ENCODE measurements at places on chromosomes 2 and 18. TPM values are rescaled to one million over a fixed set of nuclear protein-coding genes. Genes with fewer than 3 reads are reported as not detected.

GRCh38 chr18:45639408-45639807 lies 24.1 kb downstream of the SLC14A2 start:
- no peak overlapping the region for H3K4me3 ChIP-seq
- peaks cover 36% of the 10 kb centered on the region for H3K4me1 ChIP-seq
- H3K36me3 ChIP-seq: no peaks in the 10 kb centered on the region
- no peaks in the 10 kb centered on the region for H3K27me3 ChIP-seq
- peak; percentile 36 for DNase-seq

- no peaks in the 10 kb centered on the region for H3K4me1 ChIP-seq
- no peaks in the 10 kb centered on the region for H3K36me3 ChIP-seq
- H3K27me3 ChIP-seq: no peaks in the 10 kb centered on the region
- no peak for DNase-seq
- no peak overlapping the region for H3K27ac ChIP-seq
Observed at GRCh38 chr2:116733699-116734098, 1080.8 kb upstream of the DDX18 start.

DNA sequence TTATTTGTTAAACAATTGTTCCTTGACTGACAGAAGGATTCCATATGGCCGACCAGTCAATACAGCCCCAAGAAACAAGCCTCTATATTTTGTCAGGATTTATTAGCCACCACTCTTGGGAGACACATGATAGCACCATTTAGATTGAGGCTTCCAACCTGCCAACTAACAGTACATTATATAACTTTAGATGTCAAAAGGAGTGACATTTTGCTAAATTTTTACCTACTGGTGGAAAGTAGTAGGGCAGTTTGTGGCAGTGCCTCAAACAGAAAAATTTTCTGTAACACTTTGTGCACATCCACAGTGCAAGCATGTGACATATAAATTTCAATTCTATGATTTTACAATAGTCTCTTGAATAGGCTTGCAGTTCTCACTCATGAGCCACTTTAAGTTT lies 464.0 kb downstream of the TRIB2 start:
- H3K4me1 ChIP-seq: no peaks in the 10 kb centered on the region
- H3K4me3 ChIP-seq: no peak overlapping the region
- no peaks in the 10 kb centered on the region for H3K36me3 ChIP-seq
- no peak overlapping the region for H3K27ac ChIP-seq

- peaks cover 56% of the 10 kb centered on the region for H3K4me1 ChIP-seq
- DNase-seq: no peak
- peak overlapping the region; percentile 97 for H3K27ac ChIP-seq
- peak overlapping the region; percentile 92 for H3K4me3 ChIP-seq
- H3K27me3 ChIP-seq: no peaks in the 10 kb centered on the region
Observed at GRCh38 chr2:98607741-98608115, 584 bp downstream of the COA5 start.

DNA sequence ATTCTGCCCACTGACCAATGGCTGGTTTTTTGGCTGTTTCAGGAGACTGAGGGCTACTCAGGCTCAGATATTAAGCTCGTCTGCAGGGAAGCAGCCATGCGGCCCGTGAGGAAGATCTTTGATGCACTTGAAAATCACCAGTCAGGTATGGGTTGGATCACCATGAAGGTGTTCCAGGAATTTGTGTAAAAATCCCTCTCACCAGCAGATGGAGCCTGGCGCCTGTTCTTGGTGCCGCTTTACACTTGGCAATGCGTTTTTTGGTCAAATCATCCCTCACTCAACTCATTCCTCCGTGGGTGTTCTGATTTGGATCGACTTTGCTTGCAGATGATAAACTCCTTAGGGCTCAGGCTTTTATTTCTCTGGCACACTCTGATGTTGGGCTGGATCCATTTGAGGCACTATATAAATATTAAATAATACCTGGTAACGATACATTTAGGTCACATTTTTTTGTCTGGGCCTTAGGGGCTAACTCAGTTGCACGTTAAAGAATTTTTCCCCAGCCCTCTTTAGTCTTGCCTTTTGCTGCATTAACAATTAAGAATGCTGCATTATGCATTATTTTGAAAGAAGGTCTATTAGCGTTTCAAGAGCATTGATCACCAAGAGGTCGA lies 50.0 kb downstream of the HDHD2 start:
- no peak overlapping the region for H3K27ac ChIP-seq
- peaks cover 13% of the 10 kb centered on the region for H3K36me3 ChIP-seq
- H3K4me3 ChIP-seq: no peak overlapping the region
- DNase-seq: peak; percentile 61
- no peaks in the 10 kb centered on the region for H3K4me1 ChIP-seq

DNA sequence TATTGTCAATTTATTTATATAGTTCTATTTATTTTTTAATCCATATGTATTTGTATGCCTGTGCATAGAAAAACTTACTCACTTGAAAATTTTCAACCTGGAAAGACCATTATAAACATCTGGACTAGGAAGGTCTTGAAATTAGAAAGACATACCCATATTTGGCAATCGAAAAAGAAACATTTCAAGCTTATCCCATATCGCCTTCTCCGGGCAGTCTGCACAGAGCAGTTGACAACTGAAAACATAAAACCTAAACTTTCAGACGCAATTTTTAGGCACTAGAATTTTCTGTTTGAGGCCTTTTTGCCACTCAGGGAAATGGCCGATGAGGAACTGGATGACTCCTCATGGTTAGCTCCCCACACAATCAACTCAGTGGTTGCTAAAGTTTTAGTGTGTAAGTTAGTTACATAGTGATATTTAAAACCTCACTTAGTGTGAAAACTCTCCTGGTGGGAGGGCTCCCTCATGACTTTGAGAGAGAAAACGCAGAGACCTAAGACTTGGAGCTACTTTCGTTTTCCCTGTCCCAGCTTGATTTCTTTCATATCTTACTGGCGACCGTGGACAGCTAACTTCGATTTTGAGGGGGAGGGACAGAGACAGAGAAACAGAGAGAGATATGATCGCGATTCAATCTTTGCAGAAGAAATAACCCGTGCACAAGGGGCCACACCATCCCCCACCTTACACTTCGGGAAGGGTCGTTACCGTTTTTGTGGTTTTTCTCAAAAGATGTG lies 3.2 kb upstream of the HOXD12 start:
- H3K27ac ChIP-seq: no peak overlapping the region
- H3K27me3 ChIP-seq: peaks cover 100% of the 10 kb centered on the region
- H3K4me1 ChIP-seq: peaks cover 61% of the 10 kb centered on the region
- no peak for DNase-seq
- no peaks in the 10 kb centered on the region for H3K36me3 ChIP-seq
- peak overlapping the region; percentile 47 for H3K4me3 ChIP-seq

DNA sequence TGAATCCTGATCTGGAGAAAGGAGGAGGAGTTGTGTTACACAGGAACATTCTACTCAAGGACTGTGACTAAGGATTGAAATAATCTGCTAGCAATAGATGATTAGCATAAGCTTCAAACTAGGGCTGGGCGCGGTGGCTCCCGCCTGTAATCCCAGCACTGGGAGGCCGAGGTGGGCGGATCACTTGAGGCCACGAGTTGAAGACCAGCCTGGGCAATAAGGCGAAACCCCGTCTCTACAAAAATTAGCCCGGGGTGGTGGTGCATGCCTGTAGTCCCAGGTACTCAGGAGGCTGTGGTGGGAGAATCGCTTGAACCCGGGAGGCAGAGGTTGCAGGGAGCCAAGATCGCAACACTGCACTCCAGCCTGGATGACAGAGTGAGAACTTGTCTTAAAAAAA lies 1.5 kb downstream of the TRMT61B start:
- no peak for DNase-seq
- H3K27me3 ChIP-seq: no peaks in the 10 kb centered on the region
- H3K36me3 ChIP-seq: no peaks in the 10 kb centered on the region
- H3K4me1 ChIP-seq: peaks cover 39% of the 10 kb centered on the region

DNA sequence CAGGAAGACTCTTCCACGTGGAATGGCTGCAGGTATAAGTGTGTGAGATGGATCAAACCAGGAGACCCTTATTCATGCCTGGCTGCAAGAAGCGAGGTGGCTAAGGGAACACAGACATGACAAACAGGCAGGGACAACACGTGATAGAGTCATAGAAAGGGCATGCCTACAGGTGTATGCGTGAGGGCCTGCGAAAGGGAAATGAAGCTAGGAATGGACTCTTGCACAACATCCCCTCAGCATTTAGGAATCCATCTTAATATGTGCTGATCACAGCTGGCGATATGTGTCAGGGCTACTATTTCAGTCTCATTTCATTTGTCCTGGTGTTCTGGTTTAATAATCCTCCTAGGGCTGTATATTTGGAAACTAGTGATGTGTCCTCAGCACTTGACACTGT lies 291.2 kb downstream of the MYT1L start:
- DNase-seq: no peak
- H3K27me3 ChIP-seq: no peaks in the 10 kb centered on the region
- H3K4me3 ChIP-seq: no peak overlapping the region
- no peaks in the 10 kb centered on the region for H3K36me3 ChIP-seq
- no peak overlapping the region for H3K27ac ChIP-seq

DNA sequence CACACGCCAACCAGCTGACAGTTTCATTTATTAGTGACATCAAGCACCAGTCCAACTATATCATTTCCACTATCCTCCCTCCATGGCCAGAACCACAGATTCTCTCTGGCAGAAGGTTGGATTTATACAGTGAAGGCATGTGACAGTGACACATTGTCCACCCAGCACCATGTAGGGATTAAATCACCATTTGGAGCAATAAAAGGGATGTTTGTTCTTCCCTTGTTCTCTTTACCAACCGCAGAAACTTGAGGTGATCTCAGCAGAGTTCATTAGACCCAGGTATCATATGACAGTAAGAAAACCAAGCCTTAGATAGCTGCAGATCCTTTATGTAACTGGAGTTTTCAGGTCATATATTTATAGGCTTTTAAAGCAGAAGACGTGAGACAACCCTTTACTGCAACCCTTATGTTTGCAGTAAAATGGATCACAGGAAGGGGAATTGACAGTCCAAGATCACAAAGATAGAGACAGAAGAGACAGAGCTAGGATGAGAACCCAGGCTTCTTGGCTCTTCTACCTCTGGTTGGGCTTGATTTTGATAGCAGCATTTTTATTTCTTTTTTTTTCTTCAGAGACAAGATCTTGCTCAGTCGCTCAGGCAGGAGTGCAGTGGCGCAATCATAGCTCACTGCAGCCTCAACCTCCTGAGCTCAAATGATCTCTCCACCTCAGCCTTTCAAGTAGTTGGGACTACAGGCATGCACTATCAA lies 80.1 kb downstream of the XDH start:
- H3K4me1 ChIP-seq: no peaks in the 10 kb centered on the region
- H3K36me3 ChIP-seq: no peaks in the 10 kb centered on the region
- no peak overlapping the region for H3K27ac ChIP-seq

DNA sequence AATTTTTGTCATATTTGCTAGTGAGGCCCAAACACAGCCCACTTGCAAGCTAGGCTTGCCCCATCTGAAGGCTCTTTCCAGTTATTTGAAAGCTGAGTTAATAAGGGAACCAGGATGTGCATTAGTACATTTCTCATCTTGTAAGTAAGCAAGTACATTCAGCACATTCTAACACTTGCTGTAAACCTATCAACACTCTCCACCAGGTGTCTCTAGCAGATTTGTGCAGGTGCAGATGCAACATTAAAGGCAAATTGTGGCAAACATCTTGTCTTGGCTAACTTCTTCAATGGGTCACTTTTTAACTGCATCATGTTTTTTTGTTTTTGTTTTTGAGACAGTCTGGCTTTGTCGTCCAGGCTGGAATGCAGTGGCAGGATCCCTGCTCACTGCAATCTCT lies 25.3 kb upstream of the MFSD6 start:
- H3K27ac ChIP-seq: no peak overlapping the region
- H3K36me3 ChIP-seq: no peaks in the 10 kb centered on the region
- no peak for DNase-seq
- H3K4me3 ChIP-seq: no peak overlapping the region

DNA sequence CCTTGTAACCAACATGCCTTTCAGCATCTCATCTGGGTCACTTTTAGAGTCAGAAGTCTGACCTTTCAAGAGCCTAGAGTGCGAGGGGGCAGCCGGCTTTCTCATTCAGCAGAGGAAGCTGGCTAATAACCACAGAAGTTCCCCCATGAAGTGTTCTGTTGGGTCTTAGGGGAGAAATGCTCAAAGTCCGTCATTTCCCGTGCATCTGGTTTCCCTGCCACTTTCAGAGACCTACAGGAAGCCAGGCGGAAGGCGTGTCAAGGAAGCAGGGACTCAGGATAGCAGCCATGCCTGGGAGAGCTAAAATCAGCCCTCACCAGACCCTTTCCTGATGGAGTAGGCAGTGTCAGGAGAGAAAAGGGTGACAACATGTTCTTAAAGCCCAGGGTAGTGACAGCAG lies 301.8 kb upstream of the ID2 start:
- H3K27ac ChIP-seq: no peak overlapping the region
- no peak for DNase-seq
- no peaks in the 10 kb centered on the region for H3K36me3 ChIP-seq
- H3K27me3 ChIP-seq: no peaks in the 10 kb centered on the region

- H3K36me3 ChIP-seq: no peaks in the 10 kb centered on the region
- no peak overlapping the region for H3K4me3 ChIP-seq
- no peak overlapping the region for H3K27ac ChIP-seq
- H3K4me1 ChIP-seq: no peaks in the 10 kb centered on the region
- no peaks in the 10 kb centered on the region for H3K27me3 ChIP-seq
Observed at GRCh38 chr2:48126162-48126561, 219.9 kb upstream of the FBXO11 start.

DNA sequence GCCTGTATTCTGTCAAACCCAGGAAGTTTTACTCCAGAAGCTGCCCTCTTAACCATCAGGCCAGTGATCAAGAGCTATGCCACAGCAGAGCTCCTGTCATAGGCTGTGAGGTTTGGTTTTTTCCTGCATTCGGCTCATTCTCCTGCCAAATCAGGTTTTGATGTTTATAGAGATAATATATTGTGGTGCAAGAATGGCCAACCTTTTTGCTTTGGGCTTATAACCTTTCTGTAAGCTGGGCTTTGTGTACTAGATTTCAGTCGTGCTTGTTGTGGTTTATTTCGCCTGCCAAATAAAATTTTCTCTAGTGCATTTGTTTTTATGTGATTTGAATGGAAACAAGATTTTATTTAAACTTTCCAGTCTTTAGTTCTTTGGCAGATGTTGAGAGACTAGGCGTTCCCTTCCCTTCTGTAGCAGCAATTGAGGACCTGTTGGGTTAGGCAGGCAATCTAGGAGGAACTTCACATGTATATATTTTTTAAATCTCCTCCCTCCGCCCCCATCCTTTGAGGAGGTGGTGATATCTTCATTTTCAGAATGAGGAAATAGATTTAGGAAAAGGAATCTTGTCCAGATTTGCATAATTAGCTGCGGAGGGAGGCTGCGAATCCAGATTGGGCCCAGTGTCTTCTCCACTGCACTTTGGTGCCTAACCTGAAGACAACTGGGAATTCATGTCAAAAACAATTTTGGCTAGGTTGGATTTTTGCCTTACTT lies 2.6 kb downstream of the KDM3A start:
- peak overlapping the region; percentile 77 for H3K4me3 ChIP-seq
- H3K27me3 ChIP-seq: no peaks in the 10 kb centered on the region
- H3K27ac ChIP-seq: peak overlapping the region; percentile 100
- H3K4me1 ChIP-seq: peaks cover 46% of the 10 kb centered on the region
- H3K36me3 ChIP-seq: peaks cover 3% of the 10 kb centered on the region
- DNase-seq: no peak

GRCh38 chr2:27369471-27370025 lies 590 bp downstream of the EIF2B4 start:
- H3K27ac ChIP-seq: peak overlapping the region; percentile 97
- H3K36me3 ChIP-seq: peaks cover 58% of the 10 kb centered on the region
- DNase-seq: no peak
- peaks cover 38% of the 10 kb centered on the region for H3K4me1 ChIP-seq
- no peaks in the 10 kb centered on the region for H3K27me3 ChIP-seq

The GPR45 gene
- not detected for total RNA-seq

The SPAG16 gene
- total RNA-seq: 17.5 TPM

The CHRND gene
- not detected for total RNA-seq

The ADGRF3 gene
- 0.48 TPM for total RNA-seq

The EVA1A gene
- 11.4 TPM for total RNA-seq

The NCOA1 gene
- 40.5 TPM for total RNA-seq

The SLC40A1 gene
- total RNA-seq: 17.2 TPM

The MC2R gene
- total RNA-seq: not detected

The PSMA8 gene
- total RNA-seq: not detected

The HOXD8 gene
- 6.0 TPM for total RNA-seq

All from suprapubic skin (tissue), 4 donors.